CD4-positive, alpha-beta T cell treated with Interleukin-4 for 1 hour (primary cell): ENCODE measurements at places on chromosomes 2 and 18.

DNA sequence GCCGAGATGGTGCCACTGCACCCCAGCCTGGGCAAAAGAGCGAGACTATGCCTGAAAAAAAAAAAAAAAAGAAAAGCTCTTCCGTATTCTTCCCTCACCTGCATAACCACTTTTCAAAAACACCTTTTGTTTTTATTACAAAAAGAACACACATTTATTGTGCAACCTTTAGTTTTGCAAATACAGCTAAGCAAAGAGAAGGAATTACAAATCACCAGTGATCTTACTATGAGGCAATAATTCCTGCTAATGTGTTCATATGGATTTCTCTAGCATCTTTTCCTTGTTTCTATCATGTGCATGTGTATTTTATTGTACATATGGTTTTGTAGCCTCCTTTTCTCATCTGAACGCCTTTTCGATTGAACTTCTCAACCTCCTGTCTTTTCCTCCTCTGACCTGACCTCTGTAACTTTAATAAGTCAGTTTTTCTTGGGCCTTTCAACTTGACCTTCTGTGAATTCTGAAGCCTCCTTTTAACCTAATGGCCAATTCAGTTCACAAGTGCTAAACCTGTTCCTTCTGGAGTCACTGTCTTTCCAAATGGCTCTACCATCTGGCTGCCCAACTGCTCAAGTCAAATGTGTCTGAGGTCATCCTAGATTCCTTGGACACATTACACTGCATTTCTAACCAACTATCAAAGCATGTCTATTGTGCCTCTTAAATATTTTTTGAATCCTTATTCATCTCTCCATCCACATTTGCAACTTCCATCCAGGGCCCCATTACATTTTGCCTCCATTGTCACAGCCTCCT is 59.1 kb upstream of the DAPL1 start:
- DNase-seq = no peak

DNA sequence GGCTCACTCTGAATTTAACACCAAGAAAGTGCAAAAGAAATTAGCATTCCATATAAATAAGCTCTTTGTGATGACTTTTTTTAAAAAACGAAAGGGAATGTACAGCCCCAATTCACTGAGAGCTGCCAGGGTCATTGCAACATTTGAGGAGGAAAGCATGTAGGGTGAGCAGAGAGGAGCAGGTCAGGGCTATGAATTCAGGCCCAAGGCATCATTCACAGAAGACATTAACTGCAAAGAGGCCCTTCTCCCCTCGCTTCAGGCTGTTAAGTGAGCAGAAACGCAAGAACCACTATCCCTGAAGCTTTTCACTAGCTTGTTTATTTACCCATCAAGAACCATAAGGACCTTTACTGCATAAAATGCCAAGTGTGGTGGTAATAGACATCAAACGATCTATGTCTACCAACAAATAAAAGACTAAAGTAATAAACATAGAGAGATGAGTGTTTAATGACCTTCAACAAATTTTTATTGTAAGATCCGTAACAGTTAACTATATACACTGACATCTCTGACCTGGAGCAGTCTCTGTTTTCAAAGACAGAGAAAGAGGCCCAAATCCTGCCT is 333.1 kb upstream of the HNRNPA3 start:
- no peak for DNase-seq

DNA sequence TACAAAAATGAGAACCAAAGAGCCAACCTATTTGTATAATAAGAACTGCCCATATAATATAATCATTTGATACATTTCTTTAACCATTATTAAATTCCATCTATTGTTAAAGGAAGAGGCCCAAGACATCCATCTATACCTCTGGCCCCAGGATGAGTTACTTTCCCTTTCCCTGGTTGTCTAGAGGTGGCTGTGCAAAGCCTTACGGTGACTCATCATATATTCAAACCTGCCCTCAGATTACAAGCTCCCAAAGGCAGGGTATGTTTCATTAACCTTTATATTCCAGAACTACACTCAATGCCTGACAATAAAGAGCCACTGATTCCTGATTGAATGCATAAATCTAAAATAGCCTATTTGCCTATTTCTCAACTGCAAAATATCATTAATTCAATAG is 105.8 kb upstream of the PID1 start:
- DNase-seq = no peak

- DNase-seq = no peak
Observed at GRCh38 chr2:236848501-236848900, 237.2 kb upstream of the COPS8 start.

- DNase-seq = no peak
Observed at GRCh38 chr2:76640905-76641304, 881.3 kb downstream of the LRRTM4 start.

- no peak for DNase-seq
Observed at GRCh38 chr18:77098538-77099174, 33.9 kb downstream of the MBP start.

- no peak for DNase-seq
Observed at GRCh38 chr18:61988100-61988499, 95.3 kb upstream of the RNF152 start.

GRCh38 chr2:68632021-68632420 is 11.4 kb upstream of the PROKR1 start:
- DNase-seq = no peak

DNA sequence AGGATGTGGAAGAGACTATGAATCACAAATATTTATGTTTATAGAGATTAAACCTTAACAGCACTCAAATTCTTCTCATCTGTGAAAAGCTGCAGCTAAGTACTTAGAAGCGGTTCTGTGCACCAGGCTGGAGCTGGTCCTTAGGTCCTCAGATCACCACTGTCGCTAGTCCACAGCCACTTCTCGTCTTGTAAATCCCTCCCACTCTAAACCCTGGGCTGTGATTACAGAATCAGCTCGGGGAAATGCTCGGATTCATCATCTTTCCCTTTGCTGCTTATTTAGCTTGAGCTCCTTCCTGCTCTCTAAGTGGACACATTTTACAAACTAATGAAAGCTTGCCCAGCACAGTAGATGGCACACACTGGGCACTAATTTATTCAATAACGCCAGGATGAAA is 61.7 kb downstream of the RNF152 start:
- no peak for DNase-seq

DNA sequence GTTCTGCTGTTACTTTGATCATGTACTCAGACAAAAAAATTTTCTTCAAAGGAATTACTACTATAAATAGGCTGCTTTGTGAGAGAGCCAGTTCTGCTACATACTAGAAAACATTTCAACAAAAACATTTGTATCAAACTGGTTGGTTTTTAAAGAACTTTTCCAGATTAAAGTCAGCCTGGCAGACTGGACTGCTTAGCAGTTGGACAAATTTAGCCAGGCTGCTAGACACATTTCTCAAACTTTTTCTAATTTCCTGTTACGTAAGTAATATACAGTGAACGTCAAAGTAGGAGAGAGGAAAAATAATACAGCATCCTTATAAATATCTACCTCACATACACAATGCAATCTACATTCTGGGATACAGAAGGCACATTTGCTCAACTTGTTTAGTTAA is 109.5 kb downstream of the SP3 start:
- DNase-seq = no peak

DNA sequence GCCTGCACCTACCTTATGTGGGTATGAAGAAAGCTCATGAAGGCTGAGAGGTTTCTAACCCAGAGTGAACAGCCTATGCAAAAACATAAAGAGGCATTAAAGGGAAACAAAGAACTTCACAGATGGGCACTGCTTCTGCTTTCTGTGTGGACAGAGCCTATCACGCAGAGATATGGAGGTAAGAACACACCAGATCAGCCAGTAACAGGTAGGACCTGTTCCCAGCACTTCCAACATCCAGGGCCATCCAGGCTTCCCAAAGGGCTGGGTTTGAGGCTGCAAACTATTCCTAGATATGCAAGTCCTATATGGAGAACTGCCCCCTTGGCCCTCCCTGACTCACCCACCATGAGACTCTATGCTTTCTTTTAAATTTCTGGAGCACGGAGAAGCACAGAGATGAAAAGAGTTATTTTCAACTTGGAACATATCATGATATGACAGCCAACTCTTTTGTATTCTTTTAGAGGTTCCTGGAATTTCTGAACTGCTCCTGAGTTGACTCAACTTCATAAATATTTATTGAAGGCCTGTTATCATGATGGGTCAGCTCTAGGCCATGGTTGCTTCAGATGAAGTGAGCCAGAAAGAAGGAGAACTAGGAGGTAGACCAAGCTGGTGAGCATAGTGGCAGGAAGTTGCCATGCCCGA is 77.4 kb upstream of the PPP1CB start:
- no peak for DNase-seq

DNA sequence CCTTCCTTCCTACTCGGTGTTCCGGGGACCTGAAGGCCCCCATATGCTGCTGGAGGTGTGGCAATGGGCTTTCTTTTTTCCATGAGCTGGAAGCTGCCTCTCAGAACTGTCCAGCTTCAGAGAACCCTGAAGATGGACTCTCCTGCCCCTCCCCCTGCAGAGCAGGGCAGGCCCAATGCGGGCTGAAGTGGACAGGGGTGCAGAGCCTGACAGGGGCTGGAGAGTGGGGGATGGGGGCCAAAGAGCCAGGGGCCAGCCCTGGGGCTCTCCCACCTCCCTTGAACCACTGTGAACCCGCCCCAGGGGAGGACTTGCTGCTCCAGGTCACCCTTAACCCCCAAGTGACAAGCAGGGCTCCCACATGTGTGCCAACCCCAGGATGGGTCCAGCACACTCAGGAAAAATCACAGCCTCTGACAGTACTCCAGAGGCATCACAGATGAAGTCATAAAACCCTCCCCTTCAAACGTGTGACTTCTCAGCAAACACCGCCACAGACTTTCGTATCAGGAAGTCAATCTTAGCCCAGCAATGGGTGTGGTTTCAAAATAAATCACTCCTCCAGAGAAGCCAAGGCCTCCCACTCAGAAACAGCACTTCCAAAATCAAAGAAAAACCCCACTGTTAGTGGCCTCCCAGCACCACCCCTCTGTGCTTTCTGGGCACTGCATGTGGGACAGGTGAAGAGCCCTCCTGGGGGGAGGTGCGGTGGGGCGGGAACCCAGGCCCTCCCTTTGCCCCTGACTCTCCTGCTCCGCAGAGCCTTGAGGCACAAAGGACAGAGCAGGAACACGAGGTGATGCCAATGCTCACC is 135.8 kb downstream of the HDAC4 start:
- peak; percentile 89 for DNase-seq

- DNase-seq = no peak
Observed at GRCh38 chr2:48461721-48462120, 68.2 kb upstream of the STON1 start.

DNA sequence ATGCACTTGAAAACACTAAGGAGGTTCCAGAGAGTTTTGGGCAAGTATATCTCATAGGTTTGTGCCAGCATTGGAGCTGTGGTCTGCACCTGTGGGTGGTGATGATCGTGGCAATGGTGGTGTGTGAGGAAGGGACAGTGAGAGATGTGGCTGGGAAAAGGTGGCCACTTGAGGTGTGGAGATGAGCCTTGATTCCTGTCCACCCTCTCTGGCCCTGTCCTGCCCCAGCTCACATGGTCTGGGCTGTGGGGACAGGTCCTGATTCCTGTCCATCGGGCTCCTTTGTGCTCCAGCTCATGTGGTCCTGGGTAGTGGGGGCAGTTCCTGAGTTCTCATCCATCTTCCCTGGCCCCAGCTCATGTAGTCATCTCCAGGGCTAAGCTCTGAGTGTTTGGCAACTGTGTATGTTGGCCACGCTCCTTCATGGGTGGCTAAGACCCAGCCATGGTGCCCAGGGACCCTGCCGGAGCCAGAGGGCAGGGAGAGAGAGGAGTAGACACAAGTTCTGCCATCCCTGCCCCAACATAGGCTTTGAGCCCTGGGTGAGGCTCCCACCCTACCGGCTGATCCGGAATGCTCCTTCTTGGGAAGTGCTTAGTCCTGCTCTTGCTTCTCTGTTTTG is 294.4 kb upstream of the HDAC4 start:
- no peak for DNase-seq

DNA sequence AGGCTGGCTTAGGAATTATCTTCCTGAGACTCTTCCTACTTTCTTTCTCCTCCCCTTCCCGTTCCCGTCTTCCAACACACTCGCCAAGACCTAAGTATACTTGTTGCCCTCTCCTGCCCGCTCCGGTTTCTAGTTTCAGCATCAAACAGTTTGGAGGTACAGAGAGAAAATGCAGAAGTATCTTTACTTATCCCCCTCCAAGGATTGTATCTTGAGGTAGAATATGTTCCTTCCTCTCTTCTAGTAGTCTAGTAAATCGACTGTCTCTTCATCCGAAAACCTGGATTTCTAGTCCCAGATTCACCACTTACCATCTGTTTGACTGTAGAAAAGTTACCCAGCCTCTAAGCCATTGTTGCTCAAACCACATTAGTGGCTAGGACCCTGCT is 755 bp downstream of the EIF4E2 start:
- no peak for DNase-seq

DNA sequence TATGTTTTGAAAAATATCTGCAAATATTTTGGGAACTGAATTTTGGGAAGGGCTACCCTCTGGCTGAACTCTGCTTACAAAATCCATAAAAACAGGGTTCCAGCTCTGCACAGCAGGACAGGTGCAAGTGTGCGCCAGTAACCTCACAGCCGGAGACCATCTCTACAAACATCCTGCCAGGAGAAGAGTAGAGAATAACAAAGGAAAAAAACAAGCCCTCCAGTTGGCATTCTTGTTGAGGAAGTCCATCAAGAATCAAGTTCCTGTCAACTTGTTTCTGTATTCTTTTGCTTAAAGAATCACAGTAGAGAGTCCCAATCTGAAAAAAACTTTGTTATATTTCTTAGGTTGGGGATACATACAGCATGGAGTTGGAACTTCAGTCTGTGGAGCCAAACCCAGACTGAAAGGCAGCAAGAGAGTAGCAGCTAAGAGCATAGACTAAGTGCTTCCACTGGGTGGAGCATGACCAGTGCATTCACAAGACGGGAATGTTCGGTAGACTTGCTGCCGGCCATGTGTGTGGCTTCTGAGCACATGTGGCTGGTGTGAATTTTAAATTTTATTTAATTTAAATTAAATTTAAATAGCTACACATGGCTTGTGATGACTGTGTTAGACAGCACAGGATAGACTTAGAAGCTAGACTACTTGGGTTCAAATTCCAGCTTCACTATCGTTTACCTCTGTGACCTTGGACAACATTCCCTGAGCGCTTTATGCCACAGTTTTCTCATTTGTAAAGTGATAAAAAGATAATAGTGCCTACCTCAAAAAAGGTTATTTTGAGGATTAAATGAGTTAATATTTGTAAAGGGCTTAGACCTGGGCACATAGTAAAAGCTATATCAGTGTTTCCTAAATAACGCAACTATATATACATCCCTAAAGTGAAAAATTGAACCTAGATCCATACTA is 41.9 kb downstream of the SPTBN1 start:
- no peak for DNase-seq

GRCh38 chr18:31679791-31680432 is 4.5 kb downstream of the B4GALT6 start:
- DNase-seq = no peak

- DNase-seq = no peak
Observed at GRCh38 chr18:72171596-72171995, 372.5 kb downstream of the CBLN2 start.
